ENCODE measurements at places on chromosomes 16 and 17. TPM values are rescaled to one million over a fixed set of nuclear protein-coding genes. Genes with fewer than 3 reads are reported as not detected.

DNA sequence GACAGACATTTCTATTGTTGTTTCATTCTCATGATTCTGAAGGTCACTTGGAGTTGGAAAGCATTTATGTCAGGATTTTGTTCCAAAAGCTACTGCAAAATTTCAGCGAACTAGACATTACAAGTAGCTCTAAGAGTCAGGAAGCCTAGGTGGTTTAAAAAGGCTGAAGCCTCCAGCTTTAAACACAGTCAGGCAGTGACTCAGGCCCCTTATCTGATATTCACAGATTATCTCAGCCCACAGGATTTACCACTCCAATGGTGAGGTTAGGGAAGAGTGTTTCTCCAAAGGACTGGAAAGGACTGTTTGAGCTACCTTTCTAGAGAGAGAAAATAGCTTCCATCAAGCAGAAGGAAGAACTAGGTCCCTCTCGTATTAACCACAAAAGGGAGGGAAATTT, 624.4 kb upstream of the C16orf82 start:
- no peak for DNase-seq

DNA sequence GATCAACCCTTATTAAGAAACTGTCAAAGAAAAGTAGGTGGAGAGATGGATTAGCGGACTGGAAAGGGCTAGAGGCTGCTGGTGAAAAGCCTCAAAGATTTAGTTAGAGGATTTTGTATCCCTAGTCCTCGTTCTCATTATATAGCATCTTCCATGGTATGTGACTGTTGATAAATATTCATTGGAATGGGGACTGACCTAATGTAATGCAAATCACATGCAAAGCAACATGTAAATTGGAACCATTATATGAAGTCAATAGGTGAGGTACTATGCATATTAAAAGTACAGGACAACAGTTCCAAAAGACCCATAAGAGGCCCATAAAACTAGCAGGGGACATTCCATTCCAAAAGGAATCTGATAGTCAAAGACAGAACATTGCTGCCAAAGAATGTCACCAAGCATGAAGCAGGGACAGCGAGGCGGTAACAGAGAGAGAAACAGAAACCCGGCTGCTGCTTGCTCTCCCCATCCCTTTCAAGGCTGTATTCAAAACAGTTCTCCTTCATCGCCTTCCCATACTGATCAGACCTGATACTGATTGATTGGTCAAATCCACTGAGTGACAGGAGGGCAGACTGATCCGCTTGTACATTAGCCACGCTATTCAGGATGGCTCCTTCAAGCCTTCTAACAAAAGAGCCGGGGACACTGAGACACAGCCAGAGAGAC, 44.5 kb downstream of the SOX9 start:
- DNase-seq = no peak

CDR2 gene
- 14.2 TPM for polyA plus RNA-seq

DNA sequence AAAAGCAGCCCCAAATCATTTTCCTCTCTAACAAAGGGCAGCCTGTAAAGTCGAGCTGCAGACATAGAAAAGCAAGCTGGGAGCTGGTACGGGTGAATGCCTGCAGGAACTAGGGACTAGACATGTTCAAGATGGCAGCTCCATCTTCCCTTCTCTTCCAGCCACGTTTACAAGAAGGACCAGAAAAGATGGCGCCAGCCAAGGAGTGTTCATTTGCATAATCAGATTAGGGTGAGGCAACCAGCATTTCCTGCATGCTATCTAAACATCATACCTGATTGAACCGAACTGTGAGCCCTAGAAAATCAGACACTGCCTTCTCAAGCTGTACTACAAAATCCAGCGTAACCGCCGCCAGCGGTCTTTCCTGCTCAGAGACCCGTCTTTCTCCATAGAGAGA, 896.8 kb downstream of the CDH11 start:
- no peak for DNase-seq

SP6 gene
- 0.93 TPM for polyA plus RNA-seq

CKLF gene
- 23.3 TPM for polyA plus RNA-seq

DNA sequence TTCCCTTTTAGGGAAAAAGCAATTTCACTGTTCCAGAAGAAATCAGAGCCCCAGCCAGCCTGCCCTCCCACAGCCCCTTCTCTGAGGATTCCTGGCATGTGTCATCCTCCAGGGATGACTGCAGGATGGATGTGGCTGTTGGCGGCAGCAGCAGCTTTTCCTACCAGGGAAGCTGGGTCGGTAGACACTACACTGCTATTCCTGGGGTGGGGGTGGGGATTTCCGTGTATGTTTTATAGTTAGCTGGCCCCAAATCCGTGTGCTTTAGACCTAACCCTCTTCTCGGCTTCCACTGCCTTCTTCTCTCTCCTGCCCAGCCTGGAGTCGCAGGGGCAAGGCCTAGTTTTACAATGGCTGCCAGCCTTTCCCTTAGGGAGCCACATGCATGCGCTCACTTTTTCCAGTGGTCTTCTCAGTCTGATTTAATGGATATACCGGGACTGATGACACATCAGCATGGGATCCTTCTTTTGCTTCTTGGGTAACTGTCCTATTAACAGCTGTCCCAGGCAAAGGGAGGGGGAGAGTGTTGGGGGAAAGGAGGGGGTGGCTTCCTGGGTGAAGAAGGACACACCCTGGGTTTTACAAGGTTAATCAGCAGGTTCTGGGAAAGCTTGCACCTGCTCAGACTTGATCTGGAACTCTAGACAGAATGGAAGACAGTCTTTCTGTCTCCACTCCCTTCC, 2.7 kb upstream of the NFE2L1 start:
- DNase-seq = peak; percentile 55

SEPTIN12 gene
- polyA plus RNA-seq = not detected

- no peak for DNase-seq
Measured at GRCh38 chr16:49849754-49850108, 6.2 kb downstream of the ZNF423 start.

LRRC75A gene
- 5.8 TPM for polyA plus RNA-seq

HOXB7 gene
- polyA plus RNA-seq = 3.0 TPM

DNA sequence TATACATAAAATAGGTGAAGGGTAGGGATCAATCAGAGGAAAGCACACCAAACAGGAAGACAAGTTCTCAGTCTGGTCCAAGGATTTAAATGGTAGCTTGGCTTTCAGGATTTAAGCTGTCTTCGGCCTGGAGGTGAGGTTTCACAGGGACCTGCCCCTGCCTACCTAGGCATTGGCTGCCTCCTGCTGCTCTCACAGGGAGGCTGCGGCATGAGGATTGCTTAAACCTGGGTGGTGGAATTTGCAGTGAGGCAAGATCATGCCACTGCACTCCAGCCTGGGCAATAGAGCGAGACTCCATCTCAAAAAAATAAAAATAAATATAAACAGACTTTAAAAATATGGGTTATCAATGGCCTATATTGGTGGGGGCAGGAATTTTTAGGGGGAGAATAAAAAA, 114.5 kb downstream of the GAS7 start:
- DNase-seq = no peak

- DNase-seq = no peak
Measured at GRCh38 chr17:82868715-82869131, 28.9 kb upstream of the ZNF750 start.

PRAC1 gene
- polyA plus RNA-seq = not detected

GRCh38 chr17:8175795-8176196, 384 bp downstream of the TMEM107 start:
- DNase-seq = no peak

GPR142 gene
- 0.44 TPM for polyA plus RNA-seq

DNA sequence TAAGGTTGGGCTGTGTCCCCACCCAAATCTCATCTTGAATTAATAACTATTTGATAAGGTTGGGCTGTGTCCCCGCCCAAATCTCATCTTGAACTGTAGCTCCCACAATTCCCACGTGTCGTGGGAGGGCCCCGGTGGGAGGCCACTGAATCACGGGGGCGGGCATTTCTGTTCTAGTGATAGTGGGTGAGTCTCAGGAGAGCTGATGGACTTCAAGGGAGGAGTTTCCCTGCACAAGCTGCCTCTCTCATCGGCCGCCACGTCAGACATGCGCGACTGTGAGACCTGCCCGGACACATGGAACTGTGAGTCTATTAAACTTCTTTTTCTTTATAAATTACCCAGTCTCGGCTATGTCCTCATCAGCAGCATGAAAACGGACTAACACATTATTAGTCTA, 44.9 kb upstream of the METRNL start:
- DNase-seq = no peak

DNA sequence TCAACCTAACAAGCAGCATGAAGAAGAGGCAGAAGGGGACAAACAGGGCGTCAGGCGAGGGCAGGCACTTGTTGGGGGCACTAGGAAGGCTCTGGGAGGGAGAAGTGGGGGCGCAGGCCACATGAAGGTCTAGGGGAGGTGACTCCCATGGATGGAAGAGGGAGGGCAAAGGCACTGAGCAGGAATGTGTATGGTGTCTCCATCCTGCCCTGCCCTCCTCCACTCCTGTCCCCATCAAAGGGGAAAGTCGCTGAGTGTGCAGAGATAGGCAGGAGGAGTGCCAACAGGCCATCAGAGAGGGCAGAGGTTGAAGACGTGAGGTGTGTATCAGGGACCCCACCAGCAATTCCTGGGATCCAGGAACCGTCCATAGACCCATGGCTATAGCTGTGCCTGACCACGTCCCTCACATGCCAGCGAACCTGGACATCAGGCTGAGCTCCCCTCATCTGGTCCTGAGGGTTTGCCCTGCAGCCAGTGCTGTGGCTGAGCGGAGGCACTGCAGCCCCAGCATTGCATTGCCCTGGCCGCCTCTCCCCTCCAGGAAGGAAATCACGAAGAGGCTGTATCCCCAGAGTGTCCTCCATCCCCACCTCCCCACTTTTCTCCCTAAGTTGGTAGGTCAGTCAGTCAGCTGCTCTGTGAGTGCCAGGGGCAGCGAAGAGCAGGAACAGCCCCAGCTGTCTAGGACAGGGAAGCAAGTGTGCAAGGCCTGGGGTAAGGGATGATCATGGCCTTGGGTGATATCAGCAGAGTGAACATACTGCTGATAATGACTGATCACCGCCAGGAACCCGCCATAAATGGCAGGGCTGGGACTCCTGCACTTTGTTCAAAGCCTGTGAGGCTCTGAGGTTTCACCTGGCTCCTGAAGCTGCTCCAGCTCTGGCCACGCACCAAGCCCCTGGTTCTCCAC, 6.2 kb upstream of the CYB561 start:
- no peak for DNase-seq

- no peak for DNase-seq
Measured at GRCh38 chr17:48198950-48199541, 91.5 kb downstream of the SNX11 start.

TPSB2 gene
- 2.7 TPM for polyA plus RNA-seq

DNA sequence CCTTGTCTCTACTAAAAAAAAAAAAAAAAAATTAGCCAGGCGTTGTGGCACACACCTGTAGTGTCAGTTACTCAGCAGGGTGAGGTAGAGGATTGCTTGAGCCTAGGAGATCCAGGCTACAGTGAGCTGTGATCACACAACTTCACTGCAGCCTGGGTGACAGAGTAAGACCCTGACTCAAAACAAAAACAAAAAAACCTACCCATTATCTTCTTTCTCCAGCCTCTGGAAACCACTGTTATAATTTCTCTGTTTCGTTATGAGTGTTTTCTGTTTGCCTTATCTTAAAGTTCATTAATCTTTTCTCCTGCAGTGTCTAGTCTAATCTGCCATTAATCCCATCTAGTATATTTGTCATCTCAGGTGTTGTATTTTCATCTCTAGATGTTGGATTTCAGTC, 18.6 kb upstream of the CLTC start:
- no peak for DNase-seq
